ENCODE measurements at places on chromosomes 13 and 19. TPM values are rescaled to one million over a fixed set of nuclear protein-coding genes. Genes with fewer than 3 reads are reported as not detected.

The CYP4F8 gene
- not detected for total RNA-seq

The C13orf42 gene
- not detected for total RNA-seq

The KIR3DL2 gene
- not detected for total RNA-seq

The SPPL2B gene
- total RNA-seq, result 24.1 TPM

The DIAPH3 gene
- 9.4 TPM for total RNA-seq

The ERICH4 gene
- not detected for total RNA-seq

The HRC gene
- total RNA-seq, result not detected

The SLC27A1 gene
- total RNA-seq, result 2.1 TPM

The APOE gene
- 15.6 TPM for total RNA-seq

Measured in A549 treated with RU486 at 1 μM for 4 hours (cell line).